Stimulated activated CD8-positive, alpha-beta memory T cell treated with anti-CD3 and anti-CD28 coated beads, Interleukin-7, amount 100 ng/mL, for 4 hours (primary cell): ENCODE measurements at places on chromosomes 11 and 22.

DNA sequence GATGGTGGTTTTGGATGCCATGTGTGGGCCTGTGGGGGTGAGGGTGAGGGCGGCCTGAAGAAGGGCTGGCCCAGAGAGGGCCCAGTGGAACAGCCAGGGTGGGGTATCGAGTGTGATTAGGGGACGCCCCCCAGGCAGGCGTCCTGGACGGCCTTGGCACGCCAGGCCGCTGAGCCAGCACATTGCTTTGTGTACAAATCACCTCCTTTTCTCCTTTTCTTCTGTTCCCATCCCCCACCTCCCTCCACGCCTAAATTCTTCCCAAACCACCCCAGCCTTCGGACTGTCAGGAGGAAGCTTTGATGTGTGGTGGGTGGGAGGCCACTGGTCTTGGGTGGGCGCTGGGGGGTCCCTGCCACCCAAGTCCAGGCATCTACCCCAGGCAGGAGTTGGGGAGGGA, 7.8 kb upstream of the CD248 start:
- no peak for DNase-seq

DNA sequence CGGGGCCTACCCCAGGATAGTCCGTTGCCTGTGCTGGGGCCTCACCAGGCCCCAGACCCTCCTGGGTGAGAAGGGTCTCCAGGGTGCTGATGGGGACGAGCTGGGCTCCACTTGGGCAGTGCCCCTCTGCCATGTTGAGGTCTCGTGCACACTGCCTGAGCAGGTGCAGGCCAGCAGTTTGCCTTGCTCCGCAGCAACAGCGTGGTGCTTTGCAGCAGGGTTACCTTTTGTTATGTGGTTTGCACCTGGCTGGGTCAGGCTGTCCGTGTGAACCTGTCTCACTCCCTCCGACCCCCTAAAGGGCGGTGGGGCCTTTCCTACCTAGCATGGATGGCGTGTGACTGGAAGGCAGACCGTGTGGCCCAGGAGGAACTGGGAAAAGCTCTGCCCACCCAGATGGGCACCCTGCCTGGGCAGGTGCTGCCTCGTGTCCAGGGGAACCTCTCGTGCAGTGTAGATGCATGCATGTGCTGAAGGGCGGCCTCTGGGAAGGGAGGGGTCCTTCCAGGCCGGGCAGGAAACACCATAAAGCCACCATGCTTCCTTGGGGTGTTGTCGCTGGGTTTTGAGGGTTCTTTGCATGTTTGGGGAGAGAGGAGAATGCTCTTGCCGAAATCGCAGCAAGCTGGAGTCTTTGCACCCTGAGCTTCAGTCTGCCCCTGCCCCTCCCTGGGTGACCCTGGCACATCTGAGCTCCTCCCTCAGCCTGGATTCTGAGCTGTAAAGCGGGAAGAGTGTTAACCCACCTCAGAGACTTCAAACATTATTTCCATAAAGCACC, 75.4 kb upstream of the PPARA start:
- no peak for DNase-seq

DNA sequence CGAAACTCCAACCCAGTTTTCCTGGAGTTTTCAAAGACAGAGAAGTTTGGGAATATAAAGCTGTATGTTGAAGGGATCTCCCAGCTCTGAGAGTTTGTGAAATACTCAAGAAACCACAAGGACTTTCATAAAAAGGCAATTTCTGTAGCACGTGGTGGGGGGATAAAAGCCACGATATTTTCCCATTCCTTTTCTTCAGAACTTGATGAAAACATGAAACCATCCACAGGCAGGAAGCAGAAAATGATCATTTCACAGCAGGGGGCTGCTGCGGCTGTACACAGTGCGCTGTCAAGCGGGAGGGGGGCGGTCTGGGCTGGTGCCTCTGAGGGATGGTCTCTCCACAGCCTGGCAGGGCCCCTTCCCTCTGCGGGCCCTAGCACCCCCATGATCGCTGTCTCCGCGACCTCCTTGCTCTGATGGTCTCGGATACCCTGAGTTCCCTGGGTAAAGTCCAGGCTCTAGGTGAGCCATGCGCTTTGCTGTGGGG, 423.2 kb downstream of the MN1 start:
- no peak for DNase-seq

- no peak for DNase-seq
Observed at GRCh38 chr11:119340335-119341221, at the start of gene C1QTNF5. Gene C1QTNF5, minus strand, starts transcription at chr11:119340883. Its CDS starts 486 bp downstream, at chr11:119340397.

GRCh38 chr11:10982704-10983510, 125.1 kb upstream of the ZBED5 start:
- no peak for DNase-seq

DNA sequence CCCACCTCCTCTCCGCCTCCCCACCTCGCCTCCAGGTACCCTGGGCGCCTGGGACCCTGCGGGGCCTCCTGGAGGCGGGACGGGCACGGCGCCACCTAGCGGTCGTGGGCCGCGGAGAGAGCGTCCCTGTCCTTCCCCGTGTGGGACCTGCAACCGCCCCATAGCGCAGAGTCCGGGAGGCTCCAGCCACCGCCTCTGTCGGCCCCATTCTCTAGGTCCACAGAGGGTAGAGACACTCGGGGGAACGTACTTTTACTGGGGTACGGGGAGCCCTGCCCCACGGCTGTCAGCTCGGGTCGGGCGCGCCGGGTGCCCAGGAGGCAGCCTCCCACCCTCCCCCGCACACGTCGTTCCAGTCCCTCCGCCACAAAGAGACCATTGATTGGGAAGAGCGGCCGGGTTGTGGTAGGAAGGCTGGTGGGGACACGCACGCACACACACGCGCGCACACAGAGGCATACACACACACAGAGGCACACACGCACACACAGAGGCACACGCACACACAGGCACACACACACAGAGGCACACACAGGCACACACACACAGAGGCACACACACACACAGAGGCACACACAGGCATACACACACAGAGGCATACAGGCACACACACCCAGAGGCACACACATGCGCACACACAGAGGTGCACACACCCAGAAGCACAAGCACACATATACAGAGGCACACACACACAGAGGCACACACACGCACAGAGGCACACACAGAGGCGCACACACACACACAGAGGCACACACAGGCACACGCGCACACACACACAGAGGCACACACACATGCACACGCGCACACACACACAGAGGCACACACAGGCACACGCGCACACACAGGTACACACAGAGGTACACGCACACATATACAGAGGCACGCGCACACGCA, 12.6 kb upstream of the NECTIN1 start:
- peak; percentile 45 for DNase-seq

DNA sequence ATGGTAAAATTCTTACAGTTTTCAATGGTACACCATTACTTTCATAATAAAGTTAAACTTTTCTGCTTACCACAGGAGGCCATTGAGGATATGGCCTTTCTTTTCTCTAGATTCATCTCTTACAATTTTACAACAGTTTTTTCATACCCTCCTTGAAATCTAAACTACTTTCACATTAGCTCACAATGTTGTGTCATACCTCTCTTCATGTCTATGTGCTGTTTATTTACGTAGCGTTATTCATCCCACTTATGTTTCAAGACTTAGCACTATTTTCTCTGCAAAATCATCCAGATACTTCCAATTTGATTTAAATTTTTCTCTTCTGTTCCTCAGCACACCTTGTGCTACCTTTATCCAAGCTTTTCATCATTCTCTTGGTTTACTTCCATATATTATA, 123.3 kb downstream of the METTL15 start:
- no peak for DNase-seq

GRCh38 chr22:32706149-32706548, 95.4 kb upstream of the TIMP3 start:
- DNase-seq: no peak

- no peak for DNase-seq
Observed at GRCh38 chr11:63682066-63683021, 1.0 kb downstream of the RTN3 start.

DNA sequence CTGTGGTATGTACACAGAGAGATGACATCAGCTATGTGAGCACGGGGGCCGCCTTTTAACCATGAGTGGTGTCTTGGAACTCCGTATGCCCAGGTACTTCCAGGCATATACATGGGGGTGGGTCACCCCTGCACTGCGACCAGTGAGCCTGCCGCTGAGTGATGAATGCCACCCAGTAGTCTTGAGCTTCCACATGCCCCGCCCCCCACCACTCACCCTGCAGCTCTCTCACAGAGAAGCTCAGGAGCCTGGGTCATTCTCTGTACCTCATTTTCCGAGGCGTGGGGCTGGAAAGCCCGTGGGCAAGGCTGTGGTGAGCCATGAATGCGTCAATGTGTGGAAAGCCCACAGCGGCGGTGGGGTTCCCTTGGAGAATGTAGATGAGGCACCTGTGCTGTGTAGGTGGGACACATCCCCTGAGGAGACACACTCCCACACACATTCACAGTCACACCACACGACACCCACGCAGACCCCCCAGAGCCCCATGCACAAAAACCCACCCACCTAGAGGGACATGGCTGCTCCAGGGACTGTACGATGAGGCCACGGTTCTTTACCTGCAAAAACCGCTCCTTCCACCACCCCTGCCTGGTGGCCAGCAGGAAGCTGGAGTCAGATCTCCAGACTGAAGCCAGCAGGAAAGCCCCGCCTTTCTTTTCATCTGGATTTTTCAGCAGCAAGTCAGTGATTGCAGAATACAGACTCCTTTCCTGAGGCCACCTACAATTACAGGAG, 67.6 kb downstream of the PIWIL3 start:
- peak; percentile 3 for DNase-seq
